Regular cardiac myocyte (primary cell): ENCODE measurements at places on chromosomes 12 and 14. TPM values are rescaled to one million over a fixed set of nuclear protein-coding genes. Genes with fewer than 3 reads are reported as not detected.

CLEC1B gene
- not detected in 2 replicates for total RNA-seq

MAP1LC3B2 gene
- 0.28 and 0.58 TPM in 2 replicates for total RNA-seq

GLIPR1L2 gene
- 0.19 and 2.3 TPM in 2 replicates for total RNA-seq

RPL10L gene
- total RNA-seq, result not detected in 2 replicates

RHOJ gene
- 2.8 and 13.6 TPM in 2 replicates for total RNA-seq

CLECL1 gene
- total RNA-seq, result not detected in 2 replicates

RHEBL1 gene
- total RNA-seq, result 0.56 and 1.2 TPM in 2 replicates

CHST11 gene
- 13.2 and 13.5 TPM in 2 replicates for total RNA-seq

PRKD1 gene
- 5.6 and 21.7 TPM in 2 replicates for total RNA-seq

KRT82 gene
- not detected in 2 replicates for total RNA-seq

DPY19L2 gene
- total RNA-seq, result 1.9 and 5.1 TPM in 2 replicates

TMEM229B gene
- under 0.01 and 4.5 TPM in 2 replicates for total RNA-seq

SLC16A7 gene
- total RNA-seq, result 26.1 and 36.4 TPM in 2 replicates

AICDA gene
- total RNA-seq, result not detected in 2 replicates

MMP19 gene
- 2.5 and 7.3 TPM in 2 replicates for total RNA-seq

NAP1L1 gene
- 311 and 375 TPM in 2 replicates for total RNA-seq

PEX5 gene
- total RNA-seq, result 20.3 and 29.9 TPM in 2 replicates

MRPL42 gene
- total RNA-seq, result 67.4 and 87.2 TPM in 2 replicates

FOXA1 gene
- total RNA-seq, result not detected in 2 replicates

RAD51B gene
- 16.7 and 21.1 TPM in 2 replicates for total RNA-seq

ATF7 gene
- 6.5 and 8.1 TPM in 2 replicates for total RNA-seq

APEX1 gene
- total RNA-seq, result 41.4 and 144 TPM in 2 replicates

RNASE3 gene
- total RNA-seq, result not detected in 2 replicates

SDR9C7 gene
- total RNA-seq, result not detected in 2 replicates

ARHGEF25 gene
- 12.5 and 27.1 TPM in 2 replicates for total RNA-seq

SERPINA9 gene
- 0.28 and 0.96 TPM in 2 replicates for total RNA-seq

ATP6V1D gene
- 170 and 175 TPM in 2 replicates for total RNA-seq

SERPINA1 gene
- under 0.01 and 0.19 TPM in 2 replicates for total RNA-seq

SH2B3 gene
- 34.7 and 112 TPM in 2 replicates for total RNA-seq

PLBD1 gene
- 0.58 and 2.8 TPM in 2 replicates for total RNA-seq

RERGL gene
- 0.28 and 0.38 TPM in 2 replicates for total RNA-seq

ERO1A gene
- total RNA-seq, result 79.6 and 215 TPM in 2 replicates

ADAM21 gene
- 1.5 and 2.0 TPM in 2 replicates for total RNA-seq

NYNRIN gene
- 3.5 and 6.8 TPM in 2 replicates for total RNA-seq

SLC25A47 gene
- total RNA-seq, result under 0.01 TPM in 1 of 2 replicates, not detected in the other

KICS2 gene
- total RNA-seq, result 8.6 and 9.3 TPM in 2 replicates

ACACB gene
- total RNA-seq, result 2.3 and 3.9 TPM in 2 replicates

GSC gene
- 0.38 and 0.85 TPM in 2 replicates for total RNA-seq

IQSEC3 gene
- total RNA-seq, result 0.28 TPM in 1 of 2 replicates, not detected in the other

HOXC12 gene
- total RNA-seq, result not detected in 2 replicates

FOXN4 gene
- not detected in 2 replicates for total RNA-seq

TPPP2 gene
- total RNA-seq, result not detected in 2 replicates

SETD1B gene
- 1.1 and 1.7 TPM in 2 replicates for total RNA-seq

NKX2-8 gene
- not detected in 2 replicates for total RNA-seq

RNFT2 gene
- 1.7 and 4.6 TPM in 2 replicates for total RNA-seq

ADCY6 gene
- 48.9 and 76.4 TPM in 2 replicates for total RNA-seq

PLA2G1B gene
- not detected in 2 replicates for total RNA-seq

SMIM41 gene
- 0.19 TPM in 1 of 2 replicates, not detected in the other for total RNA-seq

C14orf132 gene
- total RNA-seq, result 1.9 and 20.9 TPM in 2 replicates

AQP2 gene
- total RNA-seq, result not detected in 2 replicates

BHLHE41 gene
- 2.1 and 6.5 TPM in 2 replicates for total RNA-seq
